Effector memory CD8-positive, alpha-beta T cell (primary cell): ENCODE measurements at places on chromosomes 3 and 15.

DNA sequence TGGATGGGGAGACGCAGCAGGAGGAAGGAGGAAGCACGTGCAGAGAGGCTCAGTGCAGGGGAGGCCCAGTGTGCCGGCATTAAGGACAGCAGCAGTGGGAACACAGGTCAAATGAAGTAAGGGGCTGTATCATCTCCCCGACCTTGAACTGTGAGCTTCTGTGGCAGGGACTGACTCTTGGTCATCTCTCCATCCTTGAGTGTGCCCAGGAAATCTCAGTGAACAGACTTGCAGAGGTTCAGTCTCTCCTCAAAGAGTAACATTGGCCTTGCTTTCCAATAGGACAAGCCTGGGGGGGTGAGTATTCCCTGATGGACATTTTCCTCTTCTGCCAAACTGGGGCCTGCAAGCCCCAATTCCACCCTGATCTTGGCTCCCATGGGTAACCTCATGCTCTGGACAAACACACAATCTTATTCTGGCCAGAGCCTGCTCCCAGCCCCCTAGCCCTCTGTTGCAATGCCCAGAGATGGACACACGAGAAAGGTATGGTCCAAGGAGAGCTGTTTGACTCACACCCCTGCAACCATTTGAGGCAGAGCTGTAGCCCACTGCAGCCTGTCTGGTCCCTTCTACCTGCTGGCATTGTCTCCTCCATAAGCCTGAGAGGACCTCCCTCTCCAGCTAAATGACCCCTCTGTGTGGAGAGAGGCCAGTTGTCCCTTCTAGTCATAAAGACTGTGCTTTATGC lies 50.9 kb downstream of the TLE3 start:
- H3K27me3 ChIP-seq = no peaks in the 10 kb centered on the region
- no peak overlapping the region for H3K4me3 ChIP-seq
- no peaks in the 10 kb centered on the region for H3K4me1 ChIP-seq
- peaks cover 37% of the 10 kb centered on the region for H3K36me3 ChIP-seq

GRCh38 chr3:39086144-39086543 lies 21.3 kb downstream of the GORASP1 start:
- no peaks in the 10 kb centered on the region for H3K27me3 ChIP-seq
- peaks cover 74% of the 10 kb centered on the region for H3K36me3 ChIP-seq
- H3K27ac ChIP-seq = no peak overlapping the region
- no peak for DNase-seq
- no peak overlapping the region for H3K4me3 ChIP-seq

GRCh38 chr3:111588527-111588926 lies 6.6 kb downstream of the ZBED2 start:
- peaks cover 49% of the 10 kb centered on the region for H3K36me3 ChIP-seq
- no peaks in the 10 kb centered on the region for H3K27me3 ChIP-seq
- DNase-seq = no peak
- H3K4me1 ChIP-seq = peaks cover 31% of the 10 kb centered on the region
- H3K27ac ChIP-seq = no peak overlapping the region

DNA sequence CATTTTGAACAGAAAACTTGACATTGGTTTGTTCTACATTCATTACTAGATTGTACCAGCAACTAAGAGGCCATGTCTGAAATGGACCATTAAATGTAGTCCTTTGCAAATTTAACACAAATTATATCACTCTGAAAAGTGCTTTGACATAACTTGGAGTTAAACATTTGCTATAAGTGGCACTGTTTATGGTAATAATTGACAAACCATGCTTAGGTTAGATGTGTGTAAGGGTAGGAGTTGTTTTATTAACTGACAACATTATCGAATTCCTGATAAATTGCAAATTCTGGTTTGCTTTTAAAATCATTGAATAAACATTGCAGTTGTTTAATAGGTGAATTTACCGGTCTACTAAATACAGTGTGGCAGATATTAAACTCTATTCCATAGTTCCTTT lies 6.1 kb upstream of the TMEM207 start:
- H3K4me3 ChIP-seq = no peak overlapping the region
- no peaks in the 10 kb centered on the region for H3K4me1 ChIP-seq
- no peak overlapping the region for H3K27ac ChIP-seq
- no peaks in the 10 kb centered on the region for H3K36me3 ChIP-seq

DNA sequence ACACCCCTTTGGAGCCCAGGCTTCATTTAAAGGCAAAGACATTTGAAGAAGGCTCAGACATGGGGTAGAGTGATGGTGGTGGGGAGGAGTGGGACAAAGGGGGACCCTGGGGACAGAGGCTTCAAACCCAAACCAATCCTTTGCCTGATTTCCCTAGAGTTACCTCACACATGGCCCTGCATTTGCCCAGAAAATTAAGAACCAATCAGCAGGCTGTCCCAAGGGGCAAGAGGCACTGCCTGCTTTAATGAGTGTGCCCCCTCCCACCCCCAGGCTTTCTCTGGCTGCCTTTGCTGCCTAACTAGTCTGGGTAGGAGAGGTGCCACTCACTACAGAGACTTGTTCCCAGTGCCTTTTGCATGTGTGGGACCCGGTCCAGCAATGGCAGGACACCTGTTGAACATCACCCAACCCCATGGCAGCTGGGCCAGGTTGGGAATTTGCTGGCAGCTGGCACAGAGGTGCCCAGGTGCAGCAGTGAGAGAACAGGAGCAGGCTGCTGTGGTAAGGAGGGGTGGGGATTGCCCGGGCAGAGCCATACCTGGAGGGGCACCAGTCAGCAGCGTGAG lies 38.4 kb downstream of the CCDC33 start:
- H3K36me3 ChIP-seq = no peaks in the 10 kb centered on the region
- no peak overlapping the region for H3K27ac ChIP-seq
- DNase-seq = no peak
- peaks cover 84% of the 10 kb centered on the region for H3K27me3 ChIP-seq
- no peak overlapping the region for H3K4me3 ChIP-seq
- H3K4me1 ChIP-seq = no peaks in the 10 kb centered on the region

- H3K36me3 ChIP-seq = peaks cover 7% of the 10 kb centered on the region
- no peak overlapping the region for H3K4me3 ChIP-seq
Measured at GRCh38 chr3:114848082-114848481, 299.0 kb downstream of the ZBTB20 start.

GRCh38 chr3:170075441-170076091 lies 37.8 kb downstream of the GPR160 start:
- no peak for DNase-seq
- H3K4me1 ChIP-seq = peaks cover 3% of the 10 kb centered on the region
- H3K4me3 ChIP-seq = no peak overlapping the region

GRCh38 chr3:171491361-171491760 lies 31.2 kb upstream of the TNIK start:
- H3K27me3 ChIP-seq = no peaks in the 10 kb centered on the region
- H3K4me3 ChIP-seq = peak overlapping the region; percentile 69
- DNase-seq = no peak

- H3K4me3 ChIP-seq = no peak overlapping the region
- H3K27ac ChIP-seq = no peak overlapping the region
- no peak for DNase-seq
Measured at GRCh38 chr3:15934389-15935195, 136.8 kb upstream of the ANKRD28 start.

- H3K36me3 ChIP-seq = no peaks in the 10 kb centered on the region
- no peaks in the 10 kb centered on the region for H3K27me3 ChIP-seq
- no peak overlapping the region for H3K27ac ChIP-seq
- H3K4me1 ChIP-seq = no peaks in the 10 kb centered on the region
- H3K4me3 ChIP-seq = no peak overlapping the region
Measured at GRCh38 chr3:143775459-143775858, 72.8 kb downstream of the SLC9A9 start.

GRCh38 chr3:53016236-53016635 lies 29.6 kb downstream of the SFMBT1 start:
- no peak for DNase-seq
- no peak overlapping the region for H3K4me3 ChIP-seq
- peaks cover 13% of the 10 kb centered on the region for H3K36me3 ChIP-seq
- H3K27ac ChIP-seq = no peak overlapping the region
- H3K4me1 ChIP-seq = peaks cover 16% of the 10 kb centered on the region
- H3K27me3 ChIP-seq = no peaks in the 10 kb centered on the region

DNA sequence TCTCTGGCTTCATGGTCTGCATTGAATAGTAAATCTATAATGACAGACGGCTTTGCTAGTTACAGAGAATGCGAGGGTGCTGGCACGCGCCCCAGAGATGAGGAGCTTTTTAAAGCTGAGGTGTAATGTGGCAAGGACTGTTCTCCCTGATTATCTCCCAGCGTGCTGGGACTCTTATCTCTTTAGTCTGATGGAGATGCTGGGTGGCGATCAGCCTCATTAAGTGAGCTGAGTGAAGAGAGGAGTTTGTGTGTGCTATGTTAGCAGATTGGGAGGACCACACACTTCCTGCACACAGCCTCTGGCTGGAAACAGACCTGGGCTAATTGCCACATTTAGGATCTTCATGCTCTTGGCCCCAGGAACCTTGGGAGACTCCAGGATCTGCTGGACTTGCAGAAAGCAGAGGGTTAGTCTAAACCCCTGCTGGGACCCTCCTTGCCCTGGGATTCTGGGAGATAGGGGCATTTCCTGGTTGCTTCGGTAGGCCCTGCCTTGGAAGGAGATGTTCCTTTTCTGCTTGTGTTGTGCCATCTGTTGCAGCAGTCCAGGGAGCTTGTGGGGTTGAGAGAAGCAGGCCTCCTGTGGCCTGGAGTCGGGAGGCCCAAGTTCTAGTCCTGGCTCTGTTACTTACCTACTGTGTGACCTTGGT lies 15.0 kb downstream of the PDIA5 start:
- no peaks in the 10 kb centered on the region for H3K4me1 ChIP-seq
- no peaks in the 10 kb centered on the region for H3K36me3 ChIP-seq
- no peaks in the 10 kb centered on the region for H3K27me3 ChIP-seq
- H3K4me3 ChIP-seq = no peak overlapping the region
- DNase-seq = no peak

GRCh38 chr3:32143849-32144757 lies 37.7 kb downstream of the GPD1L start:
- peaks cover 27% of the 10 kb centered on the region for H3K36me3 ChIP-seq
- H3K4me1 ChIP-seq = peaks cover 5% of the 10 kb centered on the region
- peak; percentile 59 for DNase-seq

GRCh38 chr15:78633348-78633747 lies 7.7 kb downstream of the CHRNB4 start:
- no peaks in the 10 kb centered on the region for H3K36me3 ChIP-seq
- H3K27ac ChIP-seq = no peak overlapping the region

GRCh38 chr15:41943543-41944312 lies 28.6 kb downstream of the EHD4 start:
- peak overlapping the region; percentile 65 for H3K27ac ChIP-seq
- peaks cover 14% of the 10 kb centered on the region for H3K4me1 ChIP-seq
- H3K4me3 ChIP-seq = no peak overlapping the region

- H3K27ac ChIP-seq = no peak overlapping the region
- H3K27me3 ChIP-seq = peaks cover 15% of the 10 kb centered on the region
- no peak overlapping the region for H3K4me3 ChIP-seq
- DNase-seq = no peak
- H3K36me3 ChIP-seq = no peaks in the 10 kb centered on the region
- no peaks in the 10 kb centered on the region for H3K4me1 ChIP-seq
Measured at GRCh38 chr3:179107617-179108016, 36.0 kb upstream of the ZMAT3 start.

DNA sequence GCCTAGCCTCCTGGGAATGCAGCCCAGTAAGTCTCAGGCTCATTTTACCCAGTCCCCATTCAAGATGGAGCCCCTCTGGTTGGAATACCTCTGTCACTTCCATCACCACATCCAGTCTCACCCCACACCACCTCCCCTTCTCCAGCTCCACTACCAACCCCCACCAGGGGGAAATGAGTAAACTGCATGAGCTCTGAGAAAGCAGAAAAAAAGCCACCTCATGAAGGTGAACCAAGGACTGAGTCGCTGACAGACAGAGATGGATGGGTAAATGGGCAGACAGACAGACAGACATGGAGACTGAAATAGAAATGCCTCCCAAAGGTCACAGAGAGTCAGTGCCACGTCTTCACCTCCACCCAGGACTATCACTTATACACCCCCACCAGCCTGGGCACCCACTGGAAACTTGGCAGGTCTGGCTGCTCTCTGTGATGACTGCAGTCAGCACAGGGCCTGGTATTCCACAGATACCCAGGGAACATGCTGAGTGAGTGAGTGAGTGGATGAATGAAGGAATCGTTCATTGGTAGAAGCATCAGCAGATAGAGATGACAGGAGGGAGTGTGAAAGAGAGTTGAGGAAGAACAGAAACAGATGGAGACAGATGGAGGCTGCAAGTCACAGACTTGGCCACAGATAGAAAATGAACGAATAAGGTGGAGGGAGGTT lies 4.9 kb upstream of the LOXL1 start:
- DNase-seq = no peak
- H3K4me1 ChIP-seq = peaks cover 36% of the 10 kb centered on the region
- peak overlapping the region; percentile 14 for H3K27ac ChIP-seq

- DNase-seq = no peak
- no peak overlapping the region for H3K4me3 ChIP-seq
- peak overlapping the region; percentile 97 for H3K27ac ChIP-seq
- H3K4me1 ChIP-seq = peaks cover 2% of the 10 kb centered on the region
- no peaks in the 10 kb centered on the region for H3K36me3 ChIP-seq
- peaks cover 11% of the 10 kb centered on the region for H3K27me3 ChIP-seq
Measured at GRCh38 chr3:193911784-193912340, 224.1 kb upstream of the HES1 start.

DNA sequence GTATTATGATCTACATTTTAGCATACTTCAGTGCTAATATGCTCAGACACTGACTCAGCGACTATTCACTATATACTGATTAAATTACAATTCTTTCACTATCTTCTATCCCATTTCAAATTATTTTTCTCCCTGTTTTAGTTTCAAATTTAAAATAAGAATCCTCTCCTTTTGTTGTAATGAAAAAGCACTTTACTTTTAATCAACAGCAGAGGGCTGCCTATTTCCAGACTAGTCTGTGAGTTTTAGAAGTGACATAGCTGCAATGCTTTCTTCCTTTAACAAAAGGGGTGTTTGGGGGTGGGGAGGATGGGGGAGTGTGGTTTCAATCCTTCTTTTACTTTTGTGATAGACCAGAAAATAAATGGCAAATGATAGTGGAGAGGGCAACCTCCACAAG lies 2.4 kb downstream of the NEDD4 start:
- no peaks in the 10 kb centered on the region for H3K36me3 ChIP-seq
- no peak overlapping the region for H3K4me3 ChIP-seq
- H3K27me3 ChIP-seq = no peaks in the 10 kb centered on the region
- no peak overlapping the region for H3K27ac ChIP-seq
- peaks cover 5% of the 10 kb centered on the region for H3K4me1 ChIP-seq
- DNase-seq = no peak

GRCh38 chr15:48177766-48178647 lies at the start of gene MYEF2:
TSS of gene MYEF2 (minus strand) at chr15:48178295. CDS start at chr15:48178237, 58 bp downstream.
- peak; percentile 41 for DNase-seq
- H3K36me3 ChIP-seq = no peaks in the 10 kb centered on the region
- H3K27ac ChIP-seq = peak within 1 kb of the TSS; percentile 85

- no peak overlapping the region for H3K4me3 ChIP-seq
- H3K27me3 ChIP-seq = no peaks in the 10 kb centered on the region
- no peak for DNase-seq
- no peak overlapping the region for H3K27ac ChIP-seq
Measured at GRCh38 chr3:112303764-112304325, 9.8 kb upstream of the SLC9C1 start.

- peak overlapping the region; percentile 70 for H3K4me3 ChIP-seq
- peaks cover 47% of the 10 kb centered on the region for H3K4me1 ChIP-seq
- peak overlapping the region; percentile 98 for H3K27ac ChIP-seq
- DNase-seq = peak; percentile 83
- H3K27me3 ChIP-seq = no peaks in the 10 kb centered on the region
Measured at GRCh38 chr3:4821975-4822374, 157.3 kb upstream of the BHLHE40 start.

GRCh38 chr15:34239151-34239808 lies 14.5 kb downstream of the EMC4 start:
- no peaks in the 10 kb centered on the region for H3K27me3 ChIP-seq
- no peak overlapping the region for H3K27ac ChIP-seq
- H3K4me1 ChIP-seq = no peaks in the 10 kb centered on the region
